Activated naive CD4-positive, alpha-beta T cell treated with anti-CD3 and anti-CD28 coated beads, Interleukin-2, amount 10 ng/mL, durations not matched to agents 5 hours and 36 hours (primary cell): ENCODE measurements at places on chromosomes 12 and 14. TPM values are rescaled to one million over a fixed set of nuclear protein-coding genes. Genes with fewer than 3 reads are reported as not detected.

The DHRS2 gene
- total RNA-seq = 0.24 TPM

The BIN2 gene
- 248 TPM for total RNA-seq

The DYNLL1 gene
- 230 TPM for total RNA-seq

The JPH4 gene
- 0.07 TPM for total RNA-seq

The CCDC177 gene
- not detected for total RNA-seq

The DAO gene
- total RNA-seq = not detected

The MUCL1 gene
- total RNA-seq = not detected

The TAS2R50 gene
- 0.55 TPM for total RNA-seq

The KRT78 gene
- not detected for total RNA-seq

The PPFIA2 gene
- total RNA-seq = not detected

The BCL2L14 gene
- 12.9 TPM for total RNA-seq

The CLEC9A gene
- not detected for total RNA-seq

The SMCO2 gene
- total RNA-seq = 0.34 TPM

The FMNL3 gene
- total RNA-seq = 38.0 TPM

The ACOT6 gene
- total RNA-seq = not detected

The SLC6A12 gene
- not detected for total RNA-seq

The GRIP1 gene
- total RNA-seq = 0.86 TPM

The TSHR gene
- total RNA-seq = 3.5 TPM

The IKZF4 gene
- 21.3 TPM for total RNA-seq

The HDAC7 gene
- 340 TPM for total RNA-seq

The L2HGDH gene
- total RNA-seq = 7.0 TPM

The ARHGEF40 gene
- not detected for total RNA-seq

The KRT2 gene
- total RNA-seq = 0.24 TPM

The CPSF6 gene
- 104 TPM for total RNA-seq

The ACSM4 gene
- total RNA-seq = not detected

The DHRS4 gene
- 19.6 TPM for total RNA-seq

The KRT1 gene
- total RNA-seq = not detected

The ADGRD1 gene
- total RNA-seq = not detected

The C14orf119 gene
- total RNA-seq = 50.7 TPM

The LRRC43 gene
- not detected for total RNA-seq

The PLEKHD1 gene
- 0.05 TPM for total RNA-seq

The ASIC1 gene
- total RNA-seq = 3.1 TPM

The HOXC5 gene
- not detected for total RNA-seq

The AKAP3 gene
- total RNA-seq = 2.3 TPM

The RNASE3 gene
- not detected for total RNA-seq

The DDX55 gene
- 31.5 TPM for total RNA-seq

The TOGARAM1 gene
- total RNA-seq = 7.1 TPM

The ZC3H14 gene
- total RNA-seq = 40.3 TPM

The LMNTD1 gene
- not detected for total RNA-seq

The WNT5B gene
- total RNA-seq = not detected
